ENCODE measurements at places on chromosomes 1 and 21.

- no peak for DNase-seq
- peaks cover 12% of the 10 kb centered on the region for H3K4me1 ChIP-seq
- H3K27ac ChIP-seq: no peak overlapping the region
- H3K4me3 ChIP-seq: no peak overlapping the region
- no peaks in the 10 kb centered on the region for H3K27me3 ChIP-seq
Observed at GRCh38 chr1:171254859-171255258, 6.6 kb downstream of the FMO1 start.

GRCh38 chr1:230823426-230823825 lies 44.9 kb downstream of the C1orf198 start:
- DNase-seq: peak; percentile 26
- no peak overlapping the region for H3K4me3 ChIP-seq
- H3K36me3 ChIP-seq: no peaks in the 10 kb centered on the region
- no peak overlapping the region for H3K27ac ChIP-seq

GRCh38 chr1:7372477-7373120 lies 398.5 kb upstream of the VAMP3 start:
- H3K4me3 ChIP-seq: no peak overlapping the region
- H3K36me3 ChIP-seq: no peaks in the 10 kb centered on the region
- H3K27me3 ChIP-seq: no peaks in the 10 kb centered on the region
- H3K27ac ChIP-seq: no peak overlapping the region

DNA sequence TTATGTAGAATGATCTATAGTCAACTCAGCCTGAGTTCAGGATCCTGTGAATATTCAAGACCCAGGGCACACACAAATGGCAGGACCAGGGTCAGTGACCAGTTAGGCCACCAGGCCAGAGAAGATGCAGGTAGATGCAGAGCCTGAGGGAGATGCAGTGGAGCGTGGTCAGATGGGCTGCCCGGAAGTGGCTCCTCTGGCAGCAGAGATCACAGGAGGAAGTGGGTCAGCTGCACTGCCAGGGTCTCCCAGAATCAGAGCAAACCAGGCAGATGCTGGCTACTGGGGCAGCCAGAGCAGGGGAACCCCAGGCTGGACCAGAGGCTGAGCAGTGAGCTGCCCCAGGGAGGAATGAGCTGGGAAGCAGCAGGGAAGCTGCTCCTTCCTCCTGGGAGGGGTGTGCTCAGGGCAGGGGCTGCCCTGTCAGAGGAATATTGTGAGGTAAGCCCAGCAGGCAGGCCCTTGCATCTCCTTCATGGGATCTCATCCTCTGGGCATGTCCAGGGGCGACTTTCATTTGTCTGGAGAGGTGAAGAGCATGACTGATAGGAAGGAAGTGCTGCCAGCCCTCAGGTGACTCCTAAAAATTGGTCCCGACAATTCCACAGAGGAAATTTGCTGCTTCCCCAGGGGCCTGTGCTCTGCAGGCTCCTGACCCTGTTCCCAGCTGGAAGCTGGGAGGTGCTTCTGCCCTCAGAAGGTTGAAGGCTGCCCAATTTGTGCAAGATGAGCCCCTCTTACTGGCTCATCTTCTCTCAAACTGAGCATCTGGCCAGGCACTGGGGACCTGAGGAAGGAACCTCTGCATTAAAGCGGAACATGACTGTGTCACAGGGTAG lies 49.3 kb downstream of the STUM start:
- H3K27me3 ChIP-seq: no peaks in the 10 kb centered on the region
- no peak overlapping the region for H3K27ac ChIP-seq
- DNase-seq: no peak
- H3K36me3 ChIP-seq: no peaks in the 10 kb centered on the region

DNA sequence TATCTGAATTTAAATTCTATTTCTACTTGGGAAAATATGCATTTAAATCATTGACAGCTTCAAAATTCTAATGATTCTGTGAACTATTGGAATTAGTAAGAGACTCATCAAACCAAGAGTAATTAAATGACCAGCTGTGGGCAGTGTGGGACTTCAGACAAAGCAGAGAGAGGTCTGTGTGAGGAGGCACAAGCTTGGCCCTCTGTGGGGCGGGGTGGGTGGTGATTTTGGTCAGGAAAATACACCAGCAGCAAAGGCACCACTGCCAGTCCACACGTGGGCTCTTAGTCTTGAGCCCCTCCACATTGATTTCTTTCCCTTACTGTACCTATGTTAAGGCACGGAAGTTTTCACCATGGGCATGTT lies 39.2 kb upstream of the RAB4A start:
- H3K27ac ChIP-seq: no peak overlapping the region
- no peaks in the 10 kb centered on the region for H3K36me3 ChIP-seq
- DNase-seq: no peak
- no peaks in the 10 kb centered on the region for H3K27me3 ChIP-seq
- no peak overlapping the region for H3K4me3 ChIP-seq

DNA sequence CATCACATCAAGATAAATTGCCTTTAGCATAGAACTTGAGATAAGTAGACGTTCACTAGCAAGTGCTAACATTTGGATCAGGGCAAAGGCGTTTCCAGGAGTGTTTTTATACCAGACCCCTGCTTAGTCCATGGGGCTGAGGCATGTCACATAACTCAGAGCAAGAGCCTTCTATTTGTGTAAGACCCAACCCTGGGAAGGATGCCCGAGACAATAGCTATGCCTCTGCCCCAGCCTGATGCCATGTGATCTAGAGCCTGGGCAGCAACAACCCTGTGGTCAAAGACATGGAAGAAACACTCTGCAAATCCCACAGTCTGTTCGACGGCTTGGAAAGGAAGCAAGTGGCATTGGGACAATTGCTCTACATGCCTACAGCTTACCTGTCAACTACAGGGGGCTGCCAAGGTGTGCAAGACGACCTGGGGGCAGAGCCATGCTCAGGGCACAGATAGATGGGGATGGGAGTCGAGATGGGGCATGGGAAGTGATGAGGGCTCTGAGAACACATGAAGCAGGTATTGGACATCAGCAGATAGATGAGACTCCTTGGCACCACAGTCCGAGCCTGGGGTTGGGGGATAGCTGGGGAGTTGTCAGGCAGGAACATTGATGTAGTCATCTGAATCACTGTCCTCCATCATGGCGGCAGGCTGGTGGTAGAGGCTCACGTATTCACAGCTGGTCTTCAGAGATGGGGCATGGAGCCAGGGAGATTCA lies 7.3 kb downstream of the IL24 start:
- no peak overlapping the region for H3K27ac ChIP-seq
- no peaks in the 10 kb centered on the region for H3K27me3 ChIP-seq
- no peaks in the 10 kb centered on the region for H3K4me1 ChIP-seq
- DNase-seq: no peak

DNA sequence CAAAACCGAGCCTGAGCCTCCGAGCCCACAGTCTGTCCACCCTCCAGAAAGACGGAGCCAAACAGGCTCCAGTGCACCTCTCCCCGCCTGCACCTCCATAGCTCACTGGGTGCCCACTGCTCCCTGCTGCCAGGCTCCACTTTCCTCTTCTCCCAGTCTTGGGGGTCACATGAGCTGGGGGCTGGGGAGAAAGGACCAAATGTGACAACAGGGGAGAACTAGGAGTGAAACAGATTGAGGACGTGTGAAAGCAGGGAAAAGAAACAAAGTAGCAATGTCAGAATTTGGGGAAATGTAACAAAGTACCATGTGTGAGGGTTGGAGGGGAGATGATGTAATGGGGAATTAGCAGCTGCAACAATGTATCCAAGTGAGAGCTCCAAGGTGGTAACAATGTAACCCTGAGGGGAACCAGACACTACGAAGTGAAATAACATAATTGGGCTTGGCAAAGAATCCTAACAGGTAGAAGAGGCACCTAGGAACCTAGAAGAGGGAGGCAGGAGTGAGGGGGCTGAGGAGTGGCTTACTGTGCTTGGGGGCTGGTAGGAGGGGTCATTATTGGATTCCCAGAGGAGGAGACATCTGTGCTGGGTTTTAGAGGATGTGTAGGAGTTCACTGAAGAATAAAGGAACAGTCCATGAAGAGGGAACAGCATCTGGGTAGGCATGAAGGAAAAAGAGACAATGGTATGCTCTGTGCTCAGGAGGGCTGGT lies 12.5 kb downstream of the SDC3 start:
- peaks cover 7% of the 10 kb centered on the region for H3K4me1 ChIP-seq
- H3K27me3 ChIP-seq: no peaks in the 10 kb centered on the region
- no peaks in the 10 kb centered on the region for H3K36me3 ChIP-seq
- no peak overlapping the region for H3K27ac ChIP-seq
- H3K4me3 ChIP-seq: no peak overlapping the region

DNA sequence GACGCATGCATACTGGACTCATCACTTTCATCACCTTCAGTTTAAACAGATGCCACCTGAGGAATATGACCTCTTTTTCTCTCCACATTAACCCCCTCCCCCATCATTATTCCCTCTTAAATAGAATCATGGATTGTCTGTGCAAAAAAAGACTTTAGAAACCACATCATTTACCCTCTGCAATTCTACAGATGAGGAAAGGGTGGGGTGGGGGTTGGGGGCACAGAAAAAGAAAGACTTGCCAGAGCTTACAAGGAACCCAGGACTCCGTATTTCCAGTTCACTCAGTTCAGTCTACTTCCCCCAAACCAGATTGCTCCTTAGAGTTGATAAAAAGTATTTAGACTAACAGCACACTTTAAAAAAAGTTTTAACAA lies 26.2 kb upstream of the NFIA start:
- no peak for DNase-seq
- H3K36me3 ChIP-seq: no peaks in the 10 kb centered on the region
- no peaks in the 10 kb centered on the region for H3K27me3 ChIP-seq
- peaks cover 46% of the 10 kb centered on the region for H3K4me1 ChIP-seq

DNA sequence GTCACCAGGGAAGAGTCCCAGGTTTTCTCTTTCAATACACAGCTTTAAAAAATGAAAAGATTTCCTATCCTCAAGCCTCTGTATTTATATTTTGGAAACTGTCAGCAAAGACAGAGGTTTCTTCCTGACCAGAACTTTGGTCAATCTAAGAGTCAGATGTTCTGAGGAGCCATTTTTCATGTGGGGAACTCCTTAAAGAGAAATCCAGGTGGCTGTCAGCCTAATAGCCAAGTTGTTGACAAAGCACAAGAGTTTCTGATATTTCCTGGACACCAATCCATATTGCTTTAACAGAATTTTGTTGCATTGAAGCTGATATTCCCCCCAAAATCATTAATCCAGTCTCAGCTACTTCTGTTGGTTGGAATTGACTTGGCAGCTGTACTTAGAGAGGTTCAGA lies 318.6 kb upstream of the NFIA start:
- no peaks in the 10 kb centered on the region for H3K27me3 ChIP-seq
- no peak for DNase-seq
- no peaks in the 10 kb centered on the region for H3K36me3 ChIP-seq
- no peak overlapping the region for H3K27ac ChIP-seq
- H3K4me1 ChIP-seq: no peaks in the 10 kb centered on the region

GRCh38 chr1:31872658-31873636 lies 57.1 kb upstream of the SPOCD1 start:
- H3K36me3 ChIP-seq: no peaks in the 10 kb centered on the region
- no peak overlapping the region for H3K4me3 ChIP-seq
- no peak overlapping the region for H3K27ac ChIP-seq
- H3K27me3 ChIP-seq: no peaks in the 10 kb centered on the region

DNA sequence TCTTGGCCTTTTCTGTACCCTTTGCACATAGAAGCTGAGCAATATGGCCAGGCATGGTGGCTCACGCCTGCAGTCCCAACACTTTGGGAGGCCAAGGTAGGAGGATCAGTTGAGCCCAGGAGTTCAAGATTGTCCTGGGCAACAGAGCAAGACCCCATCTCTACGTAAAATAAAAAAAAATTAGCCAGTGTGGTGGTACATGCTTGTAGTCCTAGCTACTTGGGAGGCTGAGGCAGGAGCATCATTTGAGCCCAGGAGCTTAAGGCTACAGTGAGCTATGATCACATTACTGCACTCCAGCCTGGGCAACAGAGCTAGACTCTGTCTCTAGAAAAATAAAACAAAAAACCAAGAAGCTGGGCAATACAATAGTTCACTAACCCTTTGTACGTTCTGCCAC lies 6.3 kb downstream of the ACTA1 start:
- H3K27me3 ChIP-seq: no peaks in the 10 kb centered on the region
- no peak for DNase-seq
- peaks cover 17% of the 10 kb centered on the region for H3K4me1 ChIP-seq
- no peak overlapping the region for H3K27ac ChIP-seq

DNA sequence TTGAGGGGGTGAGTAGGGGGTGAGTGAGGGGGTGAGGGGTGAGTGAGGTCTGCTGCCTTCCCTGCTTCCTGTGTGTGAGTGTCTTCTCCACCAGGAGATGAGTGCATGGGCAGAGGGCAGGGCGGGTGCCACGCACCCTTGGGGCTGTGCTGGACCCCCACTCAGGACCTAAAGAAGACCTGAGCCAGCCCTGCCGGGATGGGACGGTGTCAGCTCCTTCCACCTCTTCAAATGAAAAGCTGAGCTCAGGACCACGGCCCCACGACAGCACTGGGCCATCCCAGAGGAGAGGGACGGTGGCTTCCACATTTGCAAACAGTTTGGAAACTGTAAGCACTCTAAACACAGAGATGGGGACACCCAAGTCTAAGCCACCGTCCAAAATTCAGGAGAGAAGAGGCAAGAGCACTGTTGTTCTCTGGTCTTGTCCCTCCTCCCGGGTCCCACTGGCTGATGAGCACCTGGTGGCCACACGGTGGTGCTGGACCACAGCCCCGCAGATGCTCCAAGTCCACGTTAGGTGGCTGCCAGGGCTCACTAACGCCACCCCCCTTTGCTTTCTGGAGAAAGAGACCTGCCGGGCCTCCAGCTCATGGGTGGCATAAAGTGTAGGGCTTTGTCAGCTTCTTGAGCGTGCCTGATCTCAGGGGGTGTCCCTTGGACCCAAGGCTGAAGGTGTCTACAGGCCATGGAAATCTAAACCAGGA lies 32.1 kb downstream of the TMPRSS2 start:
- H3K27me3 ChIP-seq: no peaks in the 10 kb centered on the region
- H3K36me3 ChIP-seq: no peaks in the 10 kb centered on the region
- H3K27ac ChIP-seq: no peak overlapping the region
- no peak overlapping the region for H3K4me3 ChIP-seq
- no peak for DNase-seq

- no peaks in the 10 kb centered on the region for H3K4me1 ChIP-seq
- no peak overlapping the region for H3K27ac ChIP-seq
- no peaks in the 10 kb centered on the region for H3K27me3 ChIP-seq
- DNase-seq: no peak
- H3K4me3 ChIP-seq: no peak overlapping the region
- H3K36me3 ChIP-seq: no peaks in the 10 kb centered on the region
Observed at GRCh38 chr1:53535846-53536245, 76.6 kb downstream of the DMRTB1 start.

- H3K4me1 ChIP-seq: no peaks in the 10 kb centered on the region
- no peak overlapping the region for H3K27ac ChIP-seq
- H3K27me3 ChIP-seq: no peaks in the 10 kb centered on the region
- H3K36me3 ChIP-seq: no peaks in the 10 kb centered on the region
- DNase-seq: no peak
- no peak overlapping the region for H3K4me3 ChIP-seq
Observed at GRCh38 chr1:216057947-216058346, 365.3 kb downstream of the USH2A start.

GRCh38 chr21:15031790-15032357 lies 32.9 kb downstream of the NRIP1 start:
- H3K27me3 ChIP-seq: no peaks in the 10 kb centered on the region
- H3K4me1 ChIP-seq: peaks cover 3% of the 10 kb centered on the region
- no peak for DNase-seq
- no peak overlapping the region for H3K4me3 ChIP-seq
- H3K27ac ChIP-seq: no peak overlapping the region

GRCh38 chr1:243513726-243514491 lies 258.1 kb downstream of the SDCCAG8 start:
- H3K4me3 ChIP-seq: no peak overlapping the region
- no peaks in the 10 kb centered on the region for H3K4me1 ChIP-seq
- H3K27ac ChIP-seq: no peak overlapping the region
- H3K36me3 ChIP-seq: no peaks in the 10 kb centered on the region
